ENCODE measurements at places on chromosomes 12 and 14. TPM values are rescaled to one million over a fixed set of nuclear protein-coding genes. Genes with fewer than 3 reads are reported as not detected.
A peak's percentile ranks its signal among the peaks of the same experiment; 100 is the strongest.

TPPP2 gene
- 1.8 TPM for total RNA-seq

KRT82 gene
- not detected for total RNA-seq

FOXG1 gene
- not detected for total RNA-seq

TIMELESS gene
- 1.1 TPM for total RNA-seq

CHGA gene
- total RNA-seq: not detected

GRCh38 chr14:49930720-49931119 lies 37.8 kb downstream of the ARF6 start:
- no peak for DNase-seq
- H3K4me3 ChIP-seq: no peak overlapping the region
- H3K27me3 ChIP-seq: no peaks in the 10 kb centered on the region
- no peaks in the 10 kb centered on the region for H3K4me1 ChIP-seq
- H3K27ac ChIP-seq: no peak overlapping the region
- H3K36me3 ChIP-seq: no peaks in the 10 kb centered on the region

- peaks cover 80% of the 10 kb centered on the region for H3K4me1 ChIP-seq
- H3K27me3 ChIP-seq: no peaks in the 10 kb centered on the region
- H3K36me3 ChIP-seq: peaks cover 77% of the 10 kb centered on the region
Measured at GRCh38 chr12:111448846-111449790, 43.4 kb downstream of the SH2B3 start.

- no peak overlapping the region for H3K27ac ChIP-seq
- H3K27me3 ChIP-seq: no peaks in the 10 kb centered on the region
- no peak overlapping the region for H3K4me3 ChIP-seq
- H3K36me3 ChIP-seq: no peaks in the 10 kb centered on the region
- no peaks in the 10 kb centered on the region for H3K4me1 ChIP-seq
Measured at GRCh38 chr14:51176839-51177238, 63.2 kb upstream of the TMX1 start.

GRCh38 chr14:62066304-62066703 lies 304.1 kb downstream of the SNAPC1 start:
- H3K4me3 ChIP-seq: no peak overlapping the region
- H3K27ac ChIP-seq: no peak overlapping the region
- no peaks in the 10 kb centered on the region for H3K36me3 ChIP-seq
- DNase-seq: no peak
- H3K4me1 ChIP-seq: no peaks in the 10 kb centered on the region
- H3K27me3 ChIP-seq: no peaks in the 10 kb centered on the region

GRCh38 chr12:80165746-80166145 lies 66.4 kb downstream of the OTOGL start:
- no peak overlapping the region for H3K4me3 ChIP-seq
- DNase-seq: no peak
- H3K4me1 ChIP-seq: no peaks in the 10 kb centered on the region
- no peaks in the 10 kb centered on the region for H3K36me3 ChIP-seq
- H3K27ac ChIP-seq: no peak overlapping the region
- H3K27me3 ChIP-seq: no peaks in the 10 kb centered on the region

DNA sequence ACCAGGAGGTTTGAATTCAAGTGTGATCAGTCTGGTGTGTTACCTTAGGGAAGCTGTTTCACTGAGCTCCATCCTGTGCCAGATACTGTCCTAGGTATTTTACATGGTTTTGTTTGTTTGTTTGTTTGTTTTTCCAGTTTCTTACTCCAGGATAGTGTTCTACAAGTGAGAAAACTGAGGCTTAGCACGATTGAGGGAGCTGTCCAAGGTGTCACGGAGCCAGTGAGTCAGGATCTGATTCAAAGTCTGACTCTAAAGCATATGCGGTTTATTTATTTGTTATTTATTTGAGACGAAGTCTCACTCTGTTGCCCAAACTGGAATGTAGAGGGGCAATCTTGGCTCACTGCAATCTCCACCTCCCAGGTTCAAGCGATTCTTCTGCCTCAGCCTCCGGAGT lies 79.7 kb upstream of the GNG2 start:
- no peak overlapping the region for H3K27ac ChIP-seq
- H3K4me3 ChIP-seq: no peak overlapping the region
- no peaks in the 10 kb centered on the region for H3K4me1 ChIP-seq

DNA sequence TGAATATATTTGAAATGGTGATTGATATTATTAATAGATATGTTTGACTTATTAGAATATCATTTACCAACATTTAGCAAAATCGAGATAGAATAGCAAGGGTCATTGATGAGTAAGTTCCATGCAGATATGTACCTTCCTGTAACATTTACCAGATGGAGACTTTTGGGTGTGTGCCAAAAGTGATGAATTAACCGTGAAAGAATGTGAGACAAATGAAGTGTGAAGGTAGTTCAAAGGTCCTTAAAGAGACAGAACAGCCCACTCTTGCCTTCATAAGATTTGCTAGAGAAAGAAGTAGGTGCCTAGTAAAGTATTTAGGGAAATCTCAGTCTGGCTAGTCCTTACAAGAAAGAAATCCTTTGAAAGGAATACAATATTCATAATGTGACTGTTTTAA lies 45.5 kb downstream of the FGD4 start:
- DNase-seq: no peak
- H3K36me3 ChIP-seq: no peaks in the 10 kb centered on the region
- no peaks in the 10 kb centered on the region for H3K4me1 ChIP-seq
- H3K4me3 ChIP-seq: no peak overlapping the region
- no peaks in the 10 kb centered on the region for H3K27me3 ChIP-seq

GRCh38 chr12:40552868-40553267 lies 139.4 kb upstream of the CNTN1 start:
- no peaks in the 10 kb centered on the region for H3K36me3 ChIP-seq
- no peak overlapping the region for H3K27ac ChIP-seq
- no peak for DNase-seq
- no peaks in the 10 kb centered on the region for H3K27me3 ChIP-seq
- H3K4me3 ChIP-seq: no peak overlapping the region

DNA sequence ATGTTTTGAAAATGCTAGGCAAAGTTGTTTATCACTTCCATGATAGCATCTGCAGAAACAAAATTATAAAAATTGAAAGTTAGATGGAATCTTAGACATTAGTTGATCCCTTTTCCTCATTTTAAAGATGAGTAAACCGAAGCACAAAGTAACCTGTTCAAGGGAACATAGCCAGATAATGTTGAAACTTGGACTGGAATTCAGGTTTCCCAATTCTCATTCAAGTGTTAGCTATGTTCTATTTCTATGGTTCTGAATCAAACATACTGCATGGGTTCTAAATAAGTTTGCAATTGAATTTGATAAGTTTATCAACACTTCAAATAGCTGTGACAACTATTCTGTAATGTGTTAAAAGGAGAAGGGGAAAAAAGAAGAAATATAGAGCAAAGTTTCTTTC lies 122.4 kb upstream of the SOX5 start:
- DNase-seq: no peak
- H3K4me3 ChIP-seq: no peak overlapping the region
- no peaks in the 10 kb centered on the region for H3K27me3 ChIP-seq
- no peaks in the 10 kb centered on the region for H3K36me3 ChIP-seq

DNA sequence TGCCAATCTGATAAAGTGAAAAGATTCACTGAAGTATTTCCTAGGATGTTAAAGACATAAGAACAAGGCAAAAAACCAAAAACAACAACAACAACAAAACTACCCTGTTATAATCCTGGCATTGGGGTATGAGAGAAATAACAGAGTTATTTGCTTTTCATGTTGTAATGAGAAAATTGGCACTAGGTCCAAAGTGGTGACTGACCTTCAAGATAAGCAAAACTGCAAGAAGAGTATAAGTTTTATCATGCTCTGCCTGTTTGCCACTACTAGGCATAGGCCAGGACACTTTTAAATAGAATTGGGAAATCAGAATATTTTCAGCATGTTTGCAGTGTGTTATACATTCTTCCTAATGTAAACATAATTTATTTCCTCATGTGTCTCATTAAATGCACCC lies 140.1 kb upstream of the CPM start:
- H3K36me3 ChIP-seq: no peaks in the 10 kb centered on the region
- H3K4me3 ChIP-seq: no peak overlapping the region
- DNase-seq: no peak
- H3K27ac ChIP-seq: no peak overlapping the region
- no peaks in the 10 kb centered on the region for H3K27me3 ChIP-seq

- H3K4me3 ChIP-seq: no peak overlapping the region
- H3K27me3 ChIP-seq: no peaks in the 10 kb centered on the region
- H3K4me1 ChIP-seq: peaks cover 6% of the 10 kb centered on the region
- no peaks in the 10 kb centered on the region for H3K36me3 ChIP-seq
- H3K27ac ChIP-seq: no peak overlapping the region
Measured at GRCh38 chr14:96421236-96421635, 29.3 kb downstream of the AK7 start.

DNA sequence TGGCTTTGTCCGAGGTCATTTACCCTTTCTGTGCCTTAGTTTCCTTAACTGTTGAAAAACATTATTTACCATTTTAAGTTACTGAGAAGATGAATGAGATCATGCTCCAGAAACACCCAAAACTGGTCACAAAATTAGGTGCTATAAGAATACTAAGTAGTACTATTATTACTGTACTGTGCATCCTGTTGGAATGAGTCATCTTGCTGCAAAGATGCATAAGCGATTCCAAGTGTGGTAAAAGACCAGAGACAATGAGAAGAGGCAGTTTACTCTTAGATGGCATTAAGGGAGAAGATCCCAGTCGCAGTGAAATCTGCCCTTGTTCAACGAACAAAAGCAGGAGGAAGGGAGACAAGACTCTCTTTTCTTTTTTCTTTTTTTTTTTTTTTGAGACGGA lies 4.2 kb upstream of the PLEKHA5 start:
- H3K27ac ChIP-seq: no peak overlapping the region
- H3K4me1 ChIP-seq: no peaks in the 10 kb centered on the region
- no peak for DNase-seq
- no peak overlapping the region for H3K4me3 ChIP-seq
- no peaks in the 10 kb centered on the region for H3K36me3 ChIP-seq
- H3K27me3 ChIP-seq: no peaks in the 10 kb centered on the region

DNA sequence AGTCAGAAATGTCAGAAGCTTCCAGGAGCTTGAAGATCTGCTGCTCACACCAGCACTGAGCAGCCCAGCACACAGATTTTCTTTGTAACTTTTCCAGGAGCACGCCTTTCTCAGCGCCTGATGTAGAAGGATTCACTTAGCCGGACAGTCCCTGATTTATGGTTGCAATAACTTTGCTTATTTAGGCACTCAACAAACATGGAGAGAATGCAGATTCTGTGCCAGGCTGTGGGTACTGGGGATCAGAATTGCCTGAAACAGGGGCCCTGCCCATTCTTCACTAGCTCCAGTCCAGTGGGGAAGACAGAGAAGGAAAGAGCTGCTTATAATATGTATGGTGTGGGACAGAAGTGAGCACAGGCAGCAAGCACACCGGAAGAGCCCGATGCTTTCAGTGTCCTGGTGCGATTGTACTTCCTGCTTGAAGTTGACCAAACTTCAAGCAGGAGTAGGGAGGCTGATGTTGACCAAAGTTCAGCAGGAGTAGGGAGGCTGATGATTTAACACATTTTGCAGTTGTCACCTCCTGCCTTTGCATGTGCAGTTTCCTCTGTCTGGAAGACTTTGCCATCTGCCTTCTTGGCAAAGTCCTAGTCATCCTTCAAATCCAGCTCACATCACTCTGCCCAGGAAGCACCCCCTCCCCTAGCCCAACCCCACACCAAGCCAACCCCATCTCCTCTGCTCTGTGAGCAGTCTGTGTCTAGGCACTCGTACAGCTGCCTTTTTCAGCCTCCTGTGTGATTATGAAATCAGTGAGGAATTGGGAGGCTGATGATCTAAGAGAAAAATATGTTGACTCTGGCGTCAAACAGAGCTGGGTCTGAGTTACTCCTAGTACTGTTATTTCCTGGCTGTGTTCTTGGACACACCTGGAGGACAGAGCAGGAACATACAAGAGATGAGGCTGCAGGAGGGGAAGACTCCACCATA lies 12.0 kb upstream of the PRIMA1 start:
- no peak overlapping the region for H3K4me3 ChIP-seq
- no peak overlapping the region for H3K27ac ChIP-seq
- no peaks in the 10 kb centered on the region for H3K27me3 ChIP-seq

GRCh38 chr12:5432011-5432400 lies at the start of gene NTF3:
Gene NTF3 (plus strand): TSS chr12:5432108. CDS start chr12:5432325, 217 bp downstream.
- H3K27ac ChIP-seq: peak within 1 kb of the TSS; percentile 43
- peaks cover 12% of the 10 kb centered on the region for H3K4me1 ChIP-seq
- H3K36me3 ChIP-seq: no peaks in the 10 kb centered on the region
- H3K27me3 ChIP-seq: peaks cover 9% of the 10 kb centered on the region
- no peak for DNase-seq

DNA sequence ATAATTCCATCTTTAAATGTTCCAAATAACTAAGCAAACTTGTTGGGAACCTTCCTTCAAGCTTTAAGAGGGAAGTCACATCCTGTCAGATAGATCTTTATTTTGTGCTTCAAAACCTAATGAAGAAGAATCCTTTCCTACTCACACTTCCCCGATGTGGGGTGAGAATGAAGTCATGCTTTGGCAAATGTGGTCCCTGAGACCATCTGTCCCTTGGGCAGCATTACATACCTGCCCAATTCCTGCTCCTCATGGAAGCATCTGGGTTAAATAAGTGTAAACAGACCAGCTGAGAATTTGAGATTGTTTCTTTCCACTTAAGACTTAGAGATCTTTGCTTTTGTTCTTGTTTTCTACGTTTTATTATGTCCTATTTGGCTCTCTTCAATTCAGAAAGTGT lies 606.0 kb upstream of the TMEM132C start:
- no peak overlapping the region for H3K27ac ChIP-seq
- no peak overlapping the region for H3K4me3 ChIP-seq
- H3K36me3 ChIP-seq: no peaks in the 10 kb centered on the region
- no peaks in the 10 kb centered on the region for H3K27me3 ChIP-seq
- no peaks in the 10 kb centered on the region for H3K4me1 ChIP-seq

DNA sequence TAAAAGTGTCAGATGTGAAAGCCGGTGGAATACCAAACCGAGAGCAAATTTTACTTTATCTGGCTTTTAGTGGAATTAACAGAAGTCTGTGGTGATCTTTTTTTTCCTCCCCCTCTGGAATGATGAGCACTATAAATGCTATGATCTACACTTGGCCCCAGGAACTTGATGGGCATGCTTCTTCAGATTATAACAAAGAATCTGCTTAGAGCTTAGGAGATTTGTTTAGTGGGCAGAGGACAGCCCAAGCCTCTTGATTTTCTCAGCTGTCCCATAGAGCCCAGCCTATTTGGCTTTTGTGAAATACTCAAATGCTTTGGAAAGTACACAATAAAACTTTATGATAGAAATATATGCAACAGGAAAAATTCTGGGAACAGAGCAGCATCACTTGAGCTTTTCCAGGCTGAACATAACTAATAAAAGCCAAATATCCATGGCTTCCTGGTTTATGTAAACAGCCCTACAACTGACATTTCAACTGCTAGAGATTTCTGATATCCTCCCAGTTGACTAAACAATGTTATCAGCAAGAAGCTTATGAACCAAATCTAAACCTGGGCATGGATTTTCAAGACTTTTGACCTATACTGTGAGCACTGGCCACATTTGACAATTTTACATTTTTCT lies 149.6 kb downstream of the PLXNC1 start:
- no peak for DNase-seq
- peaks cover 59% of the 10 kb centered on the region for H3K36me3 ChIP-seq
- H3K27ac ChIP-seq: no peak overlapping the region
- H3K27me3 ChIP-seq: no peaks in the 10 kb centered on the region

Measured in heart left ventricle (tissue), 16 donors.